Astrocyte of the hippocampus (primary cell): ENCODE measurements at places on chromosomes 3 and 15.

GRCh38 chr3:22361521-22361920, 610.5 kb upstream of the ZNF385D start:
- DNase-seq: no peak

DNA sequence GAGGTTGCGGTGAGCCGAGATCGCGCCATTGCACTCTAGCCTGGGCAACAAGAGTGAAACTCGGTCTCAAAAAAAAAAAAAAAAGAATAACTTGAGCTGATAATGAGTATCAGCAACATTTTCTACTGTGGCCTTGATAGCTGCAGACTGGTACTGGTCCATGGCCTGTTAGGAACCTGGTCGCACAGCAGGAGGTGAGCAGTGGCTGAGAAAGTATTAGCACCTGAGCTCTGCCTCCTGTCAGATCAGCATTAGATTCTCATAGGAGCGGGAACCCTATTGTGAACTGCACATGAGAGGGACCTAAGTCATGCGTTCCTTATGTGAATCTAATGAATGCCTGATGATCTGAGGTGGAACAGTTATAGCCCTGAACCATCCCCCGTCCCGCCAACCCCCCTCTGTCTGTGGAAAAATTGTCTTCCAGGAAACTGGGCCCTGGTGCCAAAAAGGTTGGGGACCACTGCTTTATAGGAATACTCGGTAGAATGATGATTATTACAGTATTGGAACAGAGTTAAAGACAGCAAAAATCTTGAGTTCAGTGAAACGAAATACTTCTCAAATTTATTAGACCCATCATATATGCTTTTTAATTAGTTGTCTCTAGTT, 126.0 kb downstream of the ZNF609 start:
- DNase-seq: no peak

GRCh38 chr15:57201578-57201977, 174.7 kb upstream of the CGNL1 start:
- DNase-seq: no peak

DNA sequence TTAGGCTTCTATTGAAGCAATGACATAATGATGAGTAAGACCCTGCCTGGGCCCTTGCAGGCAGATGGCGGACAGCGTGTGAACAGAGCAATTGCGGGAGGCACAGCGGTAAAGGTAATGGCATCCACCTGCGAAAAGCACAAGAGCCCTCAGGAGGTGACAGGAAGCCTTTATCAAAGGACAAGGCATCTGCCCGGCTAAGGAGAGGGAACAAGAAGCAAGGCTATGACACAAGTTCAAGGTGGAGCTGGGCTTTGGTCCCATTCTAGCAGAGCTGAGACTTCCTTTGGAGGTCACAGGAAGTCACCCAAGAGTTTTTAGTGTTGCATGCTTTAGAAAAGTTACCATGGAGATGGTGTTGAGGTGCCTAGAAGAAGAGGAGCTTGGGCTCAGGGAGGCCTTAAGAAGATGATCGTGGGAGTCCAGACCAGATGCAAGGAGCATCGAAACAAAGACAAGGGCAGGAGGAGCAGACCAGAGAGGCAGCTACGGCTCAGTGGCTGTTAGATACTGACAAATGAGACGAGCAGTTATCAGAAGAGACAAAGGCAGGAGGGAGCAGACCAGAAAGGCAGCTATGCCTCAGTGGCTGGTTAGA, 34.5 kb downstream of the OSBPL10 start:
- no peak for DNase-seq

GRCh38 chr15:67897646-67898339, 57.9 kb upstream of the RNU6-1 start:
- DNase-seq: no peak

DNA sequence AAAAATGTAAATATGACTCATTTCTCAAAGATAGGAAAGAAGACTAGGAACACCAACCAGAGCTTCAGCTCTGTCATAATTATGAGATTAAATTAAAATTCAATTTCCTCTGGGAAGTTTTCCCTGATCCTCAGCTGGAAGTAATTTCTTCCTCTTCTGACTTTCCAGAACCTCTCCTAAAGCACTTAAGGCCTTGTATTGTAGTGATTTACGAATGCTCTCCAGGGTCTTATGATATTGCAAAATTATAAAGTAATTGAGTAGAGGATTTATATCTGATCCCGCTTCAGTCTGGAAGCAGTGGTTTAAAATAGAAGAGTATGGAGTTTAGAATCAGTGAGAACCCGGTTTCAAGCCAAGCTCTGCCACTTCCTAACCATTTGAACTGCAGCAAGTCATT, 279.8 kb downstream of the ZPLD1 start:
- no peak for DNase-seq

DNA sequence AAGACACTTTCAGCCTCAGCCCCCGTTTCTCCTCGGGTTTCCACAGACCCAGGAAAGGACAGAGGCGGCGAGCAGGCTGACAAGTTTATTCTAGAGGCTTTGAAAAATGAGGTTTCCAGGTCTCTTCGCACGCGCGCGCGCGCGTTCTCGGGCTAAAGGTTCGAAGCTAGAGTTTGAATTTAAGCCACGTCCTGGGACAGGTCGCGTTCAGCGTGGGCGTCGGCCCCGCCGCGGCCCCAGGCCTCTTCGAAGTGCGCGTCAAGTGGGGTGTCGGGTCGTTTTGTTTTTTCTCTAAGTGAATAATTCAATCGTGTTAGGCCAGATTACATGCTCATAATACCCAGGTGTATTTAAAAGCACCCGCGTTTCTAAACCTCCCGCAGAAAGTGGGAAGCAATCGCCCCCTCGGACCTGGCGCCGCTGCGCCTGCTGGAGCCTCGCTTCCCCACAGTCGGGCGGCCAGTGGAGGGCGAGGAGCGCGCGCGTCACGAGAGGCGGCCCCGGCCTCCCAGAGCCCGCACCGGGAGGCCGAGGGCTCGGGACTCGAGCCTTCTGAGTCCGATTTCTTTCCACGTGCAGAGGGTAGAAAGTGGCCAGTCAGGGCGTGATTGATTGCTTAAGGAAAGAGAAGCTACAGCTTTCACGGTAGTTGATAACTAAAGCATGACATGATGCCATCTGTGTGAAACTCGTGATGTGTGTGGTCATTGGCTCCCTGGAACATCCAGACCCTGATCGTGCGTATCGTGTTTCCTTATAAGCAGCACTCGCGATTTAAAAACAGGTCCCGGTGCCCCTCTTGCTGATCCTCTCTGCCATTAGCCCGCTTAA, 15.8 kb upstream of the SOX2 start:
- peak; percentile 62 for DNase-seq

GRCh38 chr3:82261013-82261412, 499.6 kb upstream of the GBE1 start:
- no peak for DNase-seq

DNA sequence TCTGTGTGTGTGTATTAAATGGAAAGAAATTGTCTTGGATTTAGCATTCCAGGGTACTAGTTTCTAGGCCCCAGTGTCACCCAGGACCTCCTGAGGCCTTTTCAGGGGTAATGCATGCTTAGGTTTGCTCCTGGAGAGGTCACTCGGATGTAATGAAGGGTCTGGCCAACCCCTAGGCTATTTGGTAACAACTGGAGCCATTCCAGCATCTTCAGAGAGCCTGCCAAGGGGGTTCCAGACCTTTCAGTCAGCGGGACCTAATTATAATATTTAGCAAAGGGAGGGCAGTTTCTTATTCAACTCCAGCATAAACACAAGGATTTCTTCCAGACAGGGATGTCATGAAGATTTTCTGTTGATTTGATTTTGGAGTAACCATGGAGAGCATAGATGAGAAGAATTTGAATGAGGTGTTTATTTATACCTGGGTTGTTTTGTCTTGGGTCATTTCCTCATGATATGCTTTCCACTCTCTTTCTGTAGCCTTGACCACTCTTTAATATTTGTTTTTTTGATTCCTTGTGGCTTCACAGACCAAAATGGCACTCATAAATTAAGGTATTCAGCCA, 17.4 kb downstream of the KAT2B start:
- DNase-seq: peak; percentile 55

- DNase-seq: no peak
Observed at GRCh38 chr3:81378552-81379293, 382.7 kb downstream of the GBE1 start.

- no peak for DNase-seq
Observed at GRCh38 chr15:90058308-90058707, 44.0 kb downstream of the IDH2 start.

DNA sequence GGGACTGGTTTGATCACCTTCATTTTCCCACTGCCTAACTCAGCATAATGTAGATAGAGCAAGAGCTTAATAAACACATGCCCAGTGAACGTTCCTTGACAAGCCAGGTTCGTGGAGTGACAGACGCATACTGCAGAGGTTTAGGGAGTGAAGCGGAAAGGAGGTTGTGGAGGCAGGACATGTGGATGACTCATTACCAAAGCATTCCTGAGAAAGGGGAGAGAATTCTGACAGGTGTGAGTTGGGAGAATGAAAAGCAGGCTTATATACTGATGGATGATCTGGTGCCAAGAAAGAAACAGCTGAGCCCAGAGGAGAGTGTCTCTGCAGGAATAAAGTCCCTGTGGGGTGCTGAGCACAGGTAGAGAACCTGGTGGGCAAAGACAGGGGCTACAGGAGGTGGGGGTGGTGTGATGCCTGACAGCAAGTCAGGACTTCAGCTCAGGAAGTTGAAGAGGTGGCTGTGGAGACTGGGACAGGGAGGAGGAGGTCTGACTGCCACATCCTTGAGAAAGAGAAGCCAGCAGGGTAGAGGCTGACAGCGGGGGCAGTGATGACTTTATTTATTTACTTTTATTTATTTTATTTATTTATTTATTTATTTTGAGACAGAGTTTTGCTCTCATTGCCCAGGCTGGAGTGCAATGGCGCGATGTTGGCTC, 2.4 kb upstream of the RPL29 start:
- peak; percentile 58 for DNase-seq
